Activated CD8-positive, alpha-beta memory T cell treated with anti-CD3 and anti-CD28 coated beads for 1 hour (primary cell): ENCODE measurements at places on chromosomes 5 and 9.

DNA sequence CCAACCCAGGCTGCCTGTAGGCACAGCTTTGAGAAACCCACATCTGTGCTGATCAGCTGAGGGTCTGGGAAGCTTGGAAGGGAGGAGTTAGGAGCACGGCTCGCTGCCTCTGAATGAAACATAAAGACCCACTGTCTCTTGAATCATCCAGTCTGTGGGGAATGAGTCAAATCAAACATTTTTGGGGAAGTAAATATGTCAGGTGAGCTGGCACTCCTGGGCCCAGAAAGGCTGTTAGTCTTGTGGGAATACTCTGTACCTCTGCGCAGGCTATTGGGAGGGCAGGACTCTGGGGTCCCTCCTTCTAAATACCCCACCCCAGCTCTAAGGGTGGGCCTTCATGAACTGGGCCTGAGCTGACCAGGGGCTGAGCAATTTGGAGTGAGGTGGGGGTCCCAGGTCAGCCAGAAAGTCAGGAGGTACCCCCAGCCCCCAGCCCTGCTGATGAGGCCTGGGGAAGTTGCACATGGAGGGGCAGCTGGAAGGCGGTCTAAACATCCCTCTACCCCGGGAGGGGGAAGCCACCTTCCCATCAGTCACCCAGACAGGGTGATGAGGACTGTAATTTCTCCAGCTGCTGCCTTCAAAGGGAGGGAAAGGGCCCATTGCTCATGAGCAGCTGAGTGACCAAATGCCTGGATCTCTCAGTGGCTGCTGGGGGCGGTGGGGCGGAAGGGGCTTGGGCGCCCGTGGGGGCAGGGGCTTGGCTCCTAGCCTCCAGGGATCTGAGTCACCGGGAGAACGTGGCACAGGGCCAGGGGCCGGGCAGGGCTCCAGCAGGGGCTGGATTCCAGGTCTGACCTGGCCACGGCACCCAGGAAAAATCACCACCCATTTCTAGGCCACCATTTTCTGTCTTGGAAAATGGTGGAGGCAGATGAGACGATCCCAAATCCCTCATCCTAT lies 10.8 kb downstream of the FIBCD1 start:
- DNase-seq = no peak

GRCh38 chr9:130156672-130157071 lies 15.5 kb upstream of the NCS1 start:
- no peak for DNase-seq

GRCh38 chr9:14354201-14354600 lies 40.3 kb upstream of the NFIB start:
- no peak for DNase-seq

DNA sequence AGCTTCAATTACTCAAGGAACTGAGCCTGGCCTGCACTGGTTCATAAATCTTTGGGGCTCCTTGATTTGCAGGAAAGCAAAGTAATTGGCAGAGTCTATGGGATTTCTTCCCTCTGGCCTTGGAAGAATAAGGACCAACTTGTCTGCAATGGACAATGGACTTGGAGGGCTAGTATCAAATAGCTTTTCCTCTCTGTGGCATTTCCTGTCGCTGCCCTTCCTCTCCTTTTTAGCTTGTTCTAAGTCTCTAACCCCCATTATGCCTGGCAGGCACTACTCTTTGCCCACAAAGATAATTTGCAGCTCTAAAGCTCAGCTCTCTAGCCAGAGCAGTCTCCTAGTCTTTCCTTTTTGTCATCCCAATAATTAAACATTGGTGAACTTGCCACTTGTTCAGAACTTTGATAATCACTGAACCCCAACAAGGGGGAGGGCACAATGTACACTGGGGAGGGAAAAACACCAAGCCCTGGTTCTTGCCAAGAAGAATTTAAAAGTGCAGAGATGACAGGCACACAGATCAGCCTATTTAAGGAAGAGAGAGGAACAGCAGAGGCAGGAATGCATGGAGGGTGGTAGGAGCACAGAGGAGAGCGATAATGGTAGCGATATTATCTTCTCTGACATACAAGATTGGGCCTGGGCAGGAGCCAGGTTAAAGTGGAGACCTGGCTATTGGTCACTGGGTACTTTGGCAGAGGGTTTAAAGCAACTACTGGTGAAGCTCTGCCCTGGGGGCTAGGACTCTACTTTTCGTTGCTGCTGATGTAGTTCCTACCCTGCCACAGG lies 38.5 kb downstream of the FAM219A start:
- no peak for DNase-seq

GRCh38 chr5:73312146-73312871 lies 136.3 kb downstream of the FOXD1 start:
- DNase-seq = no peak

DNA sequence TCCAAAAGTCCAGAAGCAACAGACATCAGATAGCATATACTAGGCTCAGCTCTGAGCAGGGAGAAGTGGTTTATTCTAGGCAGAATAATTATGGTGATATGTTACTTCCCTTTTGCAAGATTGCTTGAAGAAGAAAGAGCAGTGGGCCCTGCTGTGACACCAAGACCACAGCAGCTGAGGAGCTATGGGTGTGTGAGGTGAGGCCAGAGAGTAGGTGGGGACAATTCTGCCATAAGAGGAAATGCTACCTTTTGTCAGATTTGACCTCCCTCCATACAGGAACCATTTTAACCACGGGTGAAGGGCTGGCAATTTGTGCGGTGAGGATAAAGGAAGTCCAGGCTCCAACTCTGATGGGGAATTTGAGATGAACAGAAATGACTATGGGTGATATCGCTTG lies 51.3 kb downstream of the TNFSF15 start:
- no peak for DNase-seq

DNA sequence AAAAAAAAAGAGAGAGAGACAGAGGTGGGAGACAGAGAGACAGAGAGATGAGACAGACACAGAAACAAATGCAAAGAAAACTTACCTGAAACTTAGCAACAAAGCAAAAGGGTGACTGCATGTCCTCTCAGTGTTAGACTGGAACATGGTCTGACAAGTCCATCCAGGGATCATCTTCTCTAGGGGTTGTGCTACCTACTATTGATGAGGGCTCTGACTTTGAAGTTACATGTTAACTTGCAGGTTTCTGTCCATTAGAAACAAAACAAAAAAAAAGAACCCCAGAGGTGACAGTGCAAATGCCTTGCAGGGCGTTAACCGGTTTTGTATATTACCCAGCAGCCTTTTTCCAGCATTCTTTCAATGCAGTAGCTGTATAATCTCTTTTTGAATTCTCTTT lies 13.6 kb upstream of the SPARC start:
- no peak for DNase-seq

DNA sequence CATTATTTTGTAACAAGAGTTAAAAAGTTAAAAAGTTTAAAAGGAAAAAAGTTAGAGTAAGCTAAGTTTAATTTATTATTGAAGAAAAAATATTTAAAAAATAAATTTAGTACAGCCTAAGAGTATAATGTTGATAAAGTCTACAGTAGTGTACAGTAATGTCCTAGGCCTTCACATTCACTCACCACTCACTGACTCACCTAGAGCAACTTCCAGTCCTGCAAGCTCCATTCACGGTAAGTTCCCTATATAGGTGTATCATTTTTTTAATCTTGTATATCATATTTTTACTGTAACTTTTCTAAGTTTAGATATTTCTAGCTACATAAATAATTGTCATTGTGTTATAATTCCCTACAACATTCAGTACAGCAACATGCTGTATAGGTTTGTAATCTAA lies 69.4 kb upstream of the PANK3 start:
- no peak for DNase-seq

DNA sequence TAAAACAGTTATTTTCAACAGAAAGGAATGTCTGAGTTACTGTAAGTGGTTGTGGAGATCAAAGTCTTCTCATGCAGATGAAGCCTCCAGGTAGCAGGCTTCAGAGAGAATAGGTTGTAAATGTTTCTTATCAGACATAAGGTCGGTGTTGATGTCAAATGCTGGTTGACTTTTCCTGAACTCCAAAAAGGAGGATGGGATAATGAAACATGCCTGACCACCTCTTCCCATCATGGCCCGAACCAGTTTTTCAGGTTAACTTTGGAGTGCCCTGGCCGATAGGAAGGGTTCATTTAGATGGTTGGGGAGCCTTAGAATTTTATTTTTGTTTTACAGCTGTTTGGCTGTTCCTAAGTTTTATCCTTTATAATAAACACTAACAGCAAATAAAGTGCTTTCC lies 478.4 kb downstream of the ACTL7B start:
- no peak for DNase-seq

DNA sequence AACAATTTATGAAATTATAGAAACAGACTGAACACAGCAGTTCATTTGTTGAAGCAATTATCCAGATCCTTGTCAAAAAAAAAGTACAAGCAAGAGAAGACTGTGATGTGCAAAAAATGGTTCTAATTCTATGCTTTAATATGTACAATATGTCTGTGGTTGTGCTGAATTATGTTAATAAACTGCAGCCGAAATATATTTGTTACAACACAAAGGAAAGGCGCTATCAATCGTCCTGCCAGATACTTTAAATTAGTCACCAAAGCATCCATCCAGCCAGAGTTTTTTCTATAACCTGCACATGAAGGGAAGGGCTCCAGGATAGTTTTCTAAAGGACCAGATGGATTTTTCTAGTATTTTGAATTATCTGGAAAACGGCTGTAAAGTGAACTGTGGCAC lies 259.5 kb downstream of the BNC2 start:
- no peak for DNase-seq

DNA sequence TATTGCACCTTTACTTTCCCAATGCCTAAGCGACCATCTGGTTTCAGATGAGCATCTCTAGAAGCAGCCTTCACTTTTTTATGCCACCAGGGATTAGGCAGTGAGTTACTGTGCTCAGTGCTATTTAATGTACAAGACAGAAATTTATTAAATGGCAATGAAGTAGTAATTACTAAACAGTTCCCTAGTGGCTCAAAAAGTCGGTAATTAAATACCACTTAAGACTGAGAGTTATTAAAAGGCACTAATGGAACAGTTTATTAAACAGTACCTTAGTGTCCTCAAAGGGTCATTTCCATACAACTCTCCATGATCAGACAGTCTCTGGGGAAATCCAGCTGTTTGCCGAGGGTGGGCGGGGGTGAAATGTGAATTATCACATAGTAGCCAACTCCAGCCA lies 42.3 kb downstream of the LHFPL2 start:
- DNase-seq = no peak

DNA sequence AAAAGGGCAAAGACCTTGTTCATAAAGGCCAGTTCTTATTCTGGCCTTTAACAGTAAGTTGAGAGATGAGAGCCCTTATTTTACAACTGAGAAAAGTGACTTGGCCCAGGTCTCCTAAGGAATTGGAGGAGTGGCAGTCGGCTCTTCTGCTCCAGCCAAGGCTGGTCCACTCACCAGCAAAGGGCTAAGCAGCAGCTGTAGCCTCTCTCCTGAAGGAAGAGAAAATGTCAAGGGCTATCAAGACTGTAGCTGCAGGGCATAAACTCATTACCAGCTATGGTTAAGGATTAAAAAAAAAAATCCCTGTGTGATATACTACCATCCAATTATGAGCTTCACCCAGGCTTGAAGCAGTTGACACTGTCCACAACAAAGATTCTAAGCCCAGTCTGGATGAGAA lies 138.6 kb upstream of the RAD23B start:
- DNase-seq = no peak

DNA sequence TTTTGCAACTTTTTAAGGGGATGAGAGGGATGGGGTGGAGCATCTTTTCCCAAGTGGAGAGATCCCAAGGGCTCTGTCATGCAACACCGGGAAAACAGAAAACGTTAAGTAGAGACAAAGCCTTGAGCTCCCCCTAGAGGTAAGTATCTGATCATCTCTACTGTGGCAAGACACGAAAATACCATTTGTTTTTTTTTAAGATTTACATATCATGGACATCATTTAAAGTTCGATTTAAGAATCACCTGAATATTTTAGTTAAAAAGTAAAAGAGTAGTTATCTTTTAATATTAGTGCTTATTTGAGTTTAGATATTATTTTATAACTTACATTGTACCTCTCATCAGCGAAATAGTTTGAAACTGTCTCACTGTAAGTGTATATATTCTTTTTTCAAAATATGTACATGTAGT lies 200.4 kb downstream of the LRRC70 start:
- DNase-seq = no peak

DNA sequence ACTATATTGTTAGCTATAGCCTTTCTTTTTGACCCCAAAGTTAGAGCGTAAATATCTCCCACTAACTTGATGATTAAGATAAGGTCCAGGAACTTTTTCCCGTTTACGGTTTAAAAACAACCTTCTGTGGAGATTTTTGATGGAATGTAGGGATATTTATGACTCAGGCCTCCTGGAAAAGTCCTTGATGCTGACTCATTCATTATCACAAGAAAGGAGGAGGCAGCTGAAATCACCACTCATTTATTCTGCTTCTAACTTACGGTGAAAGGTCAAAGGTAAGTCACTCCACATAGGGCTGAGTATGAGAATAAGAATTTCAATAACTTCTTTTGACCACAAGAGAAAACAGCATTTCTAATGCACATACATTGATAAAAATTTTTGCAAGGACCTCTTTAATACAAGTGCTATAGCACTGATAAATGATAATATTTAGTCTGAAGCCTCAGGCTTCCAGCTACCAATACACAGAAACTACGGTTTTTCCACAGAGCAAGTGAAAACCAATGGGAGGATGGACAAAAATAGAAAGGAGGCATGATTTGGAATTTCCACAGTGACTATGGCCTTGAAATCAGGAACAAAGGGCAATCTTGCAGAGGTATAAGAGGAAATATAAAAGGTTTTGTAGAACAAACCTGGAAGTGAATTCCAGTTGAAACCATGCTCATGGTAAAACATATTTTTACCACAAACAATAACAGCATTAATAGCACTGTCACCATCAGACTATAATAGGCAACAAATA lies 146.5 kb downstream of the PPP2R2B start:
- no peak for DNase-seq

DNA sequence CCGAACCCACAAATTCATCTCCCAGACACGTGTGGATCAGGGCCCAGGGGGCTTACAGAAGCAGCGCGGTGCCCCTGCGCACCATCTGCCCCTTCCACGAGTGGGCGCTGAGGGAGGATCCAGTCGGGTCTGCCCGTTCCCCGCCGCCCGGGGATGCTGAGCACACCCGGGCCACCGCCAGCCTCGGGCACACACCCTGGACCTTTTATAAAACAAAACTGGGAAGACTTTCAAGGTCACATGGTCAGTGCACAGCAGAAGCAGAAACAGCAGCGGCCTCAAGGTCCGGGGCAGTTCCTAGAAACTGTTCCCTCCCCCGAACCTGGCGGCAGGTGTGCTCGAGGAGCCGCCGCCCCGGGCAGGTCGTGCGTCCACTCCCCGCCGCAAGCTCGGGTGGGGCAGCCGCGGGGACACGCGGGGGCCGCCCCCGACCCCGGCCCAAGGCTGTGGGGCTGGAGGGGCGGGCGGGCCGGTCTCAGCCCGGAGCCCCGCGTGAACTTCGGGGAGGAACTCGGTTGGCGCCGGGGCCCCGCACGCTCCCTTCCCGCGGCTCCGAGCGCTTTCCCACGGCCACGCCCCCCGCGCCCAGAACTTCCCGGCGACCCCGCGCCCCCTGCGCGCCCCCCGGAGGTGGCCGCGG lies 633 bp upstream of the PPP1R26 start:
- DNase-seq = no peak

DNA sequence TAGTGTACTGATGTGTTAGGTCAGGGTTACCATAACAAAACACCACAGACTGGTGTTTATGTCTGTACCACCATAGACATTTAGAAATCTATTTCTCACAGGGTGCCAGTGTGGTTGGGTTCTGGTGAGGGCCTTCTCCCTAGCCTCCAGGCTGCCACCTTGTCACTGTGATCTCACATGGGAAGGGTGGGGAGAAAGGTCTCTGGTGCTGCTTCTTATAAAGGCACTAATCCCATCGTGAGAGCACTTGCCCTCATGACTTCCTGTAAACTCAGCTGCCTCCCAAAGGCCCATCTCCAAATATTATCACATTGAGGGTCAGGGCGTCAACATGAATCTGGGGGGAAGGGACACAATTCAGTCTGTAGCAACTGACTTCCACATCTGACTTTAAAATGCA lies 49.8 kb downstream of the PIK3R1 start:
- no peak for DNase-seq
